ENCODE measurements at places on chromosomes 13 and 19.

DNA sequence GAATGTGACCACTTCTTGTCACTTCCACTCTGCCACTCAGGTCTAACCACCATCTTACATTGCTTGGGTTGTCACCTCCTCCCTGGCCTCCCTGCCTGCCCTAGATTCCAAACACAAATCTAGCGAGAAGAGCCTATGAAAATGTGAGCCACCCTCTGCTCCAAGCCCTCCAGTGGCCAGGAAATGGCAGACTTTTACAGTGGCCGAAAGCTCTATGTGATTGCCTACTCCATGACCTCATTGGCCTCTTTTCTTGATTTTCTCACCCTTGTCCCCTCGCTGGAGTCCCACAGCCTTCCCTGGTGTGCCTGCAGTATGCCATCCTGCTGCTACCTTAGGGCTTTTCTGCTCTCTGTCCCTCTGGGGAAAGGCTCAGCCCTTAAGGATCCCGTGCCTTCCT, 84.2 kb downstream of the LRCH1 start:
- no peak overlapping the region for H3K4me3 ChIP-seq
- no peaks in the 10 kb centered on the region for H3K36me3 ChIP-seq
- DNase-seq: peak; percentile 75

GRCh38 chr19:48196321-48196763, 25.9 kb downstream of the ZSWIM9 start:
- no peaks in the 10 kb centered on the region for H3K27me3 ChIP-seq
- no peaks in the 10 kb centered on the region for H3K4me1 ChIP-seq
- DNase-seq: no peak
- H3K4me3 ChIP-seq: no peak overlapping the region
- no peak overlapping the region for H3K27ac ChIP-seq
- H3K36me3 ChIP-seq: no peaks in the 10 kb centered on the region

GRCh38 chr13:95438297-95438696, 114.2 kb upstream of the CLDN10 start:
- peak; percentile 68 for DNase-seq
- H3K4me1 ChIP-seq: no peaks in the 10 kb centered on the region

GRCh38 chr13:51794964-51795363, 9.0 kb downstream of the DHRS12 start:
- H3K27me3 ChIP-seq: no peaks in the 10 kb centered on the region
- H3K4me3 ChIP-seq: no peak overlapping the region
- no peaks in the 10 kb centered on the region for H3K36me3 ChIP-seq

DNA sequence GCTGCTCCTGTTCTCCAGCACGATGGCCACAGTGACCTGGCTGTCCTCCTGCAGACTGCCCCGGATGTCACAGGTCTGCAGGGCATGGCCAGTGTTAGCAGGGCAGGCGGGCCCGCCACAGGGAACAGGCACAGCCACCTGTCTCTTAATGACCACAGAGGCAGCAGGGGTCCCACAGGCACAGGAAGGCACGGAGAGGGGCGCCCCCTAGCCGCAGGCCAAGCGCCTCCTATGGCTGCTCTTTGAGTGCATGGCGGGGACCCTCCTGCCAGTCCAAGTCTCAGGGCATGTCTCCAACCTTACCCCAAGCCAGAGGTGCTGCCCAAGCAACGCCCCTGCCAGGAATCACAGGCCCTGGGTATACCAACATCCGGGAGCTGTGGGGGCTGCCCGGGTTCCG, 14.1 kb downstream of the IZUMO4 start:
- H3K4me1 ChIP-seq: no peaks in the 10 kb centered on the region
- H3K27me3 ChIP-seq: no peaks in the 10 kb centered on the region
- peak; percentile 33 for DNase-seq
- H3K36me3 ChIP-seq: peaks cover 39% of the 10 kb centered on the region
- no peak overlapping the region for H3K27ac ChIP-seq

GRCh38 chr13:57409121-57409520, 222.4 kb upstream of the PCDH17 start:
- no peaks in the 10 kb centered on the region for H3K4me1 ChIP-seq
- no peak overlapping the region for H3K4me3 ChIP-seq
- peak; percentile 68 for DNase-seq
- H3K27ac ChIP-seq: no peak overlapping the region
- H3K36me3 ChIP-seq: no peaks in the 10 kb centered on the region

- no peaks in the 10 kb centered on the region for H3K4me1 ChIP-seq
- H3K27me3 ChIP-seq: no peaks in the 10 kb centered on the region
- H3K4me3 ChIP-seq: no peak overlapping the region
- DNase-seq: peak; percentile 83
- H3K36me3 ChIP-seq: no peaks in the 10 kb centered on the region
- peak overlapping the region; percentile 22 for H3K27ac ChIP-seq
Measured at GRCh38 chr19:18379803-18380747, 5.9 kb upstream of the GDF15 start.

DNA sequence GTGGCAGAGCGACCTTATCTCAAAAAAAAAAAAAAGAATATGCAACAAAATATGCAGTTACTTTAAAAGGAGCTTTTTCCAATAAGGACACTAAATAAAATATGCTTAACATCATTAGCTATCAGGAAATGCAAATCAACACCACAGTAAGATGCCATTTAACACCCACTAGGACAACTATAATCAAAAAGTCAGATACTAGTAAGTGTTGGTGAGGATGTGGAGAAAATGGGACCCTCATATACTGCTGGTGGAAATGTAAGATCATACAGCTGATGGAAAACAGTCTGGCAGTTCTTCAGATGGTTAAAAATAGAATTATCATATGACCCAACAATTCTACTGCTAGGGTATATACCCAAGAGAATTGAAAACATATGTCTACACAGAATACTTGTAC, 24.5 kb upstream of the AKT2 start:
- H3K4me1 ChIP-seq: no peaks in the 10 kb centered on the region
- H3K36me3 ChIP-seq: no peaks in the 10 kb centered on the region
- H3K27me3 ChIP-seq: no peaks in the 10 kb centered on the region
- DNase-seq: no peak
- no peak overlapping the region for H3K4me3 ChIP-seq

- H3K27me3 ChIP-seq: no peaks in the 10 kb centered on the region
- H3K4me1 ChIP-seq: no peaks in the 10 kb centered on the region
- H3K27ac ChIP-seq: no peak overlapping the region
- H3K36me3 ChIP-seq: no peaks in the 10 kb centered on the region
- DNase-seq: no peak
Measured at GRCh38 chr13:23695196-23695595, 125.0 kb downstream of the TNFRSF19 start.

DNA sequence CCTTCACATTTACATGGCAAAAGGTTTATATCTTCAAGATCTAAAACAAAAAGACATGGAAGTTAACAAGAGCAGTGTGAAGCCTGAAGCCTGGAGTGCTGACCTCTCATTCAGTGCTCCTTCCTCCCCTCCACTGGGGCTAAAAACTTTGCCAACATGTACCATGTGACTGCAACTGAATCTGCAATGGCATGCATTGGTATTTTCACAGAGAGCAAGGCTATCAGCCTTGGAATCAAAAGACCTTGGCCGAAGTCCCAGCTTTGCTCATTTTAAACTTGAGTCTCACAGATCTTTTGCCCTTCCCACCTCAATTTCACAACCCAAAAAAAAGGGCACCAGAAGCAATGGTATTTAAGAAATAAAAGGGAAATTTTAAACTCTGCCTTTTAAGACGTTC, 325.1 kb downstream of the DCT start:
- no peaks in the 10 kb centered on the region for H3K27me3 ChIP-seq
- H3K36me3 ChIP-seq: no peaks in the 10 kb centered on the region
- no peak overlapping the region for H3K4me3 ChIP-seq

GRCh38 chr19:30374539-30374864, 2.3 kb downstream of the ZNF536 start:
- H3K27me3 ChIP-seq: peaks cover 9% of the 10 kb centered on the region
- no peak for DNase-seq
- no peak overlapping the region for H3K4me3 ChIP-seq
- no peaks in the 10 kb centered on the region for H3K4me1 ChIP-seq

DNA sequence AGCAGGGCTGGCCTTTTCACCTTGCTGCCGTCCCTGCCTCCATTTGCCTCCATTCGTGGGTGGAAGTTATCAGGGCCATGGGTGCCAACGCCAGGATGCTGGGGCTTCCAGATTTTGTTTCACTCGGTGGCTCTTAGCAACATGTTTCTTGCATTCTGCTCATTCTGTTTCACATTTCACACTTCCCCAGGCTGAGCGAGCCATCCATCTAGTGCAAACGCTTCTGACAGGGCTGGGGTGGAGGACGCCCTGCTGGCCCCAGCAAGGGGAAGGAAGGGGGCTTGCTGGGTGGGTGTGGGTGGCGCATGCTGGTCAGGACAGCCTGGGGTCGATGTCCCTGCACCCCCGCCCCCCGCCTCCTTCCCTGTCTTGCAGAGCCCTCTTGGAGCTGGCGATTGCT, 165.2 kb downstream of the URI1 start:
- H3K36me3 ChIP-seq: no peaks in the 10 kb centered on the region
- DNase-seq: no peak
- no peak overlapping the region for H3K27ac ChIP-seq
- no peak overlapping the region for H3K4me3 ChIP-seq
- no peaks in the 10 kb centered on the region for H3K27me3 ChIP-seq

DNA sequence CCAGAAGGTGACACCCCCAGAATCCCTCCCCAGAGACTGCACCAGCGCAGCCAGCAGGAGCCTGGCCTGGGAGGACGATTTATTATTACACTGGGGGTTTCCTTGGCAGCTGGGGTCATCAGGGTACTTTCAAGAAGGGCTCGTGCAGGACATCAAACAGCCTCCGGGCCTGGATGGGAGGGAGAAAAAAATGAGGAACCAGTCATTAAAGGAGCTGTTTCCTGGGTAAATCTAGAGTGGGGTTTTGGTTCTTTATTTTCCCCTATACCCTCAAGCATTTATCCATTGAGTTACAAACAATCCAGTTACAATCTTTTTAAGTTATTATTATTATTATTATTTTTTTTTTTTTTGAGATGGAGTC, 3.1 kb downstream of the POLR1G start:
- no peak for DNase-seq
- H3K27me3 ChIP-seq: no peaks in the 10 kb centered on the region
- no peak overlapping the region for H3K4me3 ChIP-seq
- H3K27ac ChIP-seq: no peak overlapping the region
- H3K4me1 ChIP-seq: no peaks in the 10 kb centered on the region

- peak; percentile 77 for DNase-seq
- no peak overlapping the region for H3K27ac ChIP-seq
- H3K27me3 ChIP-seq: no peaks in the 10 kb centered on the region
Measured at GRCh38 chr19:2016041-2016807, 710 bp upstream of the BTBD2 start.

- no peaks in the 10 kb centered on the region for H3K4me1 ChIP-seq
- DNase-seq: no peak
- no peak overlapping the region for H3K27ac ChIP-seq
- H3K36me3 ChIP-seq: no peaks in the 10 kb centered on the region
- H3K4me3 ChIP-seq: no peak overlapping the region
Measured at GRCh38 chr13:49395451-49395865, 48.4 kb downstream of the CAB39L start.

GRCh38 chr19:47438793-47439220, 19.5 kb upstream of the MEIS3 start:
- H3K4me3 ChIP-seq: no peak overlapping the region
- no peak for DNase-seq
- no peaks in the 10 kb centered on the region for H3K4me1 ChIP-seq
- H3K36me3 ChIP-seq: no peaks in the 10 kb centered on the region

DNA sequence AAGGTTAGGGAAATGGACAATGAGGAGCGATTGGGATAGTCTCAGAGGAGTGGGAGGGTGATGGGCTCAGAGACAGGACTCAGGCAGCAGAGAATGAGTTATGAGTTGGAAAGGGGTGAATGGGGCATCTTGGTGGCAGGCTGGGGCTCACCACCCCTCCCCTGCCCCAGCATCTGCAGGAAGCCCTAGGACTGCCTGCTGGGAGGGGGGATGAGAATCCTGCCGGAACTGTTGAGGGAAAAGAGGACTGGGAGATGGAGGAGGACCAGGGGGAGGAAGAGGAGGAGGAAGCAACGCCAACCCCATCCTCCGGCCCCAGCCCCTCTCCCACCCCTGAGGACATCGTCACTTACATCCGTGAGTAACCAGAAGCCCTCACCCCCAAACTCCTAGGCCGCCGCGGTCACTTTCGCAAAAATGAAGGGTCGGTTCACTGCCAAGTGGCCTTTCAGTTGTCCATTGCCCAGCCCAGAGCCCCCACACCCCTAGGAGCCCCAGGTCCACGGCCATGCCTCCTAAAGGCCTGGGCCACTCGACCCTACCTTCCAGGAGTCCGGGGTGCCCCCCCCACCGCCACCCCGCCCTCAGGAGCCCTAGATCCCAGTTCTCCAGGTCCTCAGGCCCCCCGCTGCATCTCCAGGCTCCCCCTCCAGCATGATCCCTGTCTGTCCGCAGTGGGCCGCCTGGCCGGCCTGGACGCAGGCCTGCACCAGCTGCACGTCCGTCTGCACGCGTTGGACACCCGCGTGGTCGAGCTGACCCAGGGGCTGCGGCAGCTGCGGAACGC, 764 bp downstream of the CLEC11A start:
- H3K27me3 ChIP-seq: peaks cover 3% of the 10 kb centered on the region
- no peak overlapping the region for H3K27ac ChIP-seq

GRCh38 chr19:55690769-55691545, 15.9 kb downstream of the EPN1 start:
- DNase-seq: no peak
- no peak overlapping the region for H3K27ac ChIP-seq
- no peaks in the 10 kb centered on the region for H3K4me1 ChIP-seq
- peaks cover 7% of the 10 kb centered on the region for H3K36me3 ChIP-seq

DNA sequence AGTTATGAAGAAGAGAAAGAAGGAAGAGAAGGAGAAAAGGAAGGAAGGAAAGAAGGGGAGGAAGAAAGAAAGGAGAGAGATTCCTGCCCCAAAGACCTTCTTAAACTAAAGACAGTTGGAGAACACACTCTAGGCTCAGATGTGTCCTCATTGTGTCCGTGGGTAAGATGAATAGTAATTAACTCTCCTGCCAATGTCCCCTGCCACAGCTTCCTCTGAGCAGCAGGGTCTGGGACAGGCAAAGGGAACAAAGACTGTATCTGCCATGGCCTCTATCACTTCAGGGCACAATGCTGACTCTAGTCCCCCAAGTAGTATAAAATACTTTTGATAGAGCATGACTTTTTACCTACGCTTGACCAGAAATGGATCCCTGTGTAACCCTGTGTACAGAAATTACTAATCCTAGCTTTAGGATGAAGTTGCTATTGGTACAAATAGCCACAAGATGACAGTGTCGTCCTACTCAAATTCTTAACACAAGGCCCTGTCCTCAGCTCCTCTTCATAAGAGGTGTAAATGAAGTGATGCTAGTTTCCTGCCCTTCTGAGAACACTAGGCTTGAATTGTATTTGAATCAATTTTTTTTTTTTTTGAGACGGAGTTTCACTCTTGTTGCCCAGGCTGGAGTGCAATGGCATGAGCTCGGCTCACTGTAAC, 186.2 kb upstream of the GPR12 start:
- H3K4me1 ChIP-seq: no peaks in the 10 kb centered on the region
- peak; percentile 69 for DNase-seq
- no peak overlapping the region for H3K4me3 ChIP-seq
- no peak overlapping the region for H3K27ac ChIP-seq

GRCh38 chr19:8311461-8312260, 3.5 kb upstream of the CD320 start:
- DNase-seq: no peak
- H3K36me3 ChIP-seq: no peaks in the 10 kb centered on the region
- H3K27me3 ChIP-seq: no peaks in the 10 kb centered on the region
- H3K27ac ChIP-seq: no peak overlapping the region

- no peak overlapping the region for H3K4me3 ChIP-seq
- peaks cover 3% of the 10 kb centered on the region for H3K4me1 ChIP-seq
- no peaks in the 10 kb centered on the region for H3K27me3 ChIP-seq
- no peak for DNase-seq
- H3K27ac ChIP-seq: no peak overlapping the region
Measured at GRCh38 chr19:53877361-53877766, 4.6 kb upstream of the PRKCG start.
